ENCODE measurements at places on chromosomes 3 and 15. TPM values are rescaled to one million over a fixed set of nuclear protein-coding genes. Genes with fewer than 3 reads are reported as not detected.

Gene THSD4
- 23.0 TPM for total RNA-seq

Gene KCNMB3
- total RNA-seq: 1.7 TPM

Gene FOXL2
- 2.5 TPM for total RNA-seq

Gene GADL1
- not detected for total RNA-seq

Gene LRRFIP2
- total RNA-seq: 51.2 TPM

Gene PARP14
- 7.9 TPM for total RNA-seq

Gene EHD4
- total RNA-seq: 10.5 TPM

Gene CTXND1
- 0.01 TPM for total RNA-seq

Gene TTC21A
- total RNA-seq: 1.9 TPM

Gene TUSC7
- not detected for total RNA-seq

Gene GJD2
- total RNA-seq: not detected

Gene RASGRP1
- 0.32 TPM for total RNA-seq

Gene CELSR3
- 4.5 TPM for total RNA-seq

Gene MED12L
- total RNA-seq: 0.39 TPM

Gene FRMD4B
- total RNA-seq: 1.5 TPM

Gene ALG1L2
- not detected for total RNA-seq

Gene SLITRK3
- not detected for total RNA-seq

Gene RNF123
- 17.6 TPM for total RNA-seq

Gene VILL
- total RNA-seq: 0.17 TPM

Gene SLC33A1
- 17.4 TPM for total RNA-seq

Gene MYO5C
- total RNA-seq: 5.4 TPM

Gene RPL39L
- 53.7 TPM for total RNA-seq

Gene SUSD5
- 3.6 TPM for total RNA-seq

Gene ALPK3
- total RNA-seq: 0.18 TPM

Gene OIP5
- 15.0 TPM for total RNA-seq

Gene NUP210
- total RNA-seq: 41.9 TPM

Gene USP4
- total RNA-seq: 12.6 TPM

Gene CCR9
- not detected for total RNA-seq

Gene PPIP5K1
- total RNA-seq: 7.9 TPM

Gene ARHGAP31
- 1.4 TPM for total RNA-seq

Gene CPLX3
- 0.05 TPM for total RNA-seq

Gene WDR72
- total RNA-seq: 5.5 TPM

Gene SYNPR
- not detected for total RNA-seq

Gene RAB6B
- total RNA-seq: 2.4 TPM

Gene ARIH1
- 49.4 TPM for total RNA-seq

Gene PLSCR5
- total RNA-seq: not detected

Gene TIGIT
- total RNA-seq: not detected

Gene ZPLD1
- total RNA-seq: 0.06 TPM

Gene ZNF80
- not detected for total RNA-seq

Gene RPL29
- 1,350 TPM for total RNA-seq

Gene ARGFX
- not detected for total RNA-seq

Gene TYRO3
- total RNA-seq: 15.8 TPM

Gene MGLL
- total RNA-seq: 63.3 TPM

Gene TTLL13
- total RNA-seq: 0.09 TPM

Gene PLXNA1
- 26.3 TPM for total RNA-seq

Gene SPINK8
- not detected for total RNA-seq

Gene GOLGA8R
- 0.12 TPM for total RNA-seq

Gene COL8A1
- not detected for total RNA-seq

Gene FETUB
- total RNA-seq: 0.25 TPM

Gene SAMD7
- total RNA-seq: not detected

Gene STRA6
- total RNA-seq: 80.9 TPM

Gene WDR93
- total RNA-seq: 0.13 TPM

Gene LMAN1L
- total RNA-seq: not detected

Gene ACVR2B
- total RNA-seq: 2.9 TPM

Gene CNTN4
- total RNA-seq: not detected

Gene OR5H1
- total RNA-seq: not detected

Gene DNAH1
- 1.1 TPM for total RNA-seq

Gene PYGO1
- 6.0 TPM for total RNA-seq

Measured in A549 treated with CORT108297 at 1 μM for 4 hours (cell line).